ENCODE measurements at places on chromosomes 7 and 10.

- DNase-seq = no peak
Observed at GRCh38 chr7:41491883-41492471, 210.9 kb downstream of the INHBA start.

DNA sequence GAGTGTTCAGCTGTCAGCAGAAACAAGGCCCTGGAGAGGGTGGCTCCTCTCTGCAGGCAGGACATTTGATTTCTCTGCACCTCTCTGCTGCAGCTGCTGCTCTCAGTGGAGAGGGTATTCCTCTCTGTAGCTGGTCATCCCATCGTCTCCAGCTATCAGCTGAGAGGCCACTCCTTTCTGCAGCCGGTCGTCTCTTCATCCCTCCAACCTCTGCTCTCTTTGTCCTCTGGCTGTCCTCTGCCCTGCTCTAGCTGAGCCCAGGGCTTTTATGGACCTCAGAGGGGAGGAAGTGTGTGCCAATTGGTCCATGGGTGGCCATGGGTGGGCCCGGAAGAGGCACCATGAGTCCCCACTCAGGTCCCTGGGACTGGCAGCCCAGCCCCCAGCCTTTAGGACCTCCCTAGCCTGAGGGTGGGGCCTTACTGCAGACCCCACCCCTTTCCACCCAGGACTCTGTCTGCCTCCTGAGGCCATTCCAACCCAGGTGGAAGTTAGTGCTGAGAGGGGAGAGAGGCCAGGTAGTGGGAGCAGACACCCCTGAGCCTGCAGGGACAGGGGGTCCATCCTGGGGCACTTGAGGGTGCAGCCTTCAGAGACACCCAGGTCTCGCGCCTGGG is 26.2 kb upstream of the CDCA7L start:
- DNase-seq = no peak

DNA sequence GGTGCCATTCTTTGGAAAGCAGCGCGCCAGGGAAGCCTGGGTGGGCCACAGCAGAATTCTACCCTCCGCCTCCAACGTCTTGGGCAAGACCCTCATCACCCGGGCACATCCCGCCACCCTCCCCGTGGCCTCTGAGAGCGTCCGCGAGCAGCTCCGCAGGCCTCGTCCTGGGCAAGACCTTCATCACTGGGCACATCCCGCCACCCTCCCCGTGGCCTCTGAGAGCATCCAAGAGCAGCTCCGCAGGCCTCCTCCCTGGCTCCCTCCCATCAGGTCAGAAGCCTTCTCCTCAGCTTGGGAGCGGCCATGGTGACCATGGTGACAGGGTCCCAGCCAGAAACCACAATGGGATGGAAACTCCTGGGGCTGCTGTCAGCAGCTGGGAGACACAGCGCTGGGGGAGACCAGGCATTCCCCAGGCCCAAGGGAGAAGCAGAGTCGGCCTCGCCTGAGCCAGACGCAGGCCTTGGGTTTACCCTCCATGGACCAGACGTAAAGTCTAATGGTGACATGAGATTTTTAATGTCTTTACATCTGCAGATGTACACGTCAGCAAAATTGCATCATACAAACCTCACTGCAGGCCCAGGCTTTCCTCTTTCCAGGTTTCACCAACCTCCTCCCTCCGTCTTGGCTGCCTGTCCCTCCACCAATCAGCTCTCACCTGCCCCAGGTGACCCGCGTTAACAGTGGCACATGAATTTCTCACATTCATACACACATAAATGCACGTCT is 55.1 kb upstream of the PPP2R2D start:
- no peak for DNase-seq

- no peak for DNase-seq
Observed at GRCh38 chr10:124289851-124290795, 128.6 kb downstream of the OAT start.

DNA sequence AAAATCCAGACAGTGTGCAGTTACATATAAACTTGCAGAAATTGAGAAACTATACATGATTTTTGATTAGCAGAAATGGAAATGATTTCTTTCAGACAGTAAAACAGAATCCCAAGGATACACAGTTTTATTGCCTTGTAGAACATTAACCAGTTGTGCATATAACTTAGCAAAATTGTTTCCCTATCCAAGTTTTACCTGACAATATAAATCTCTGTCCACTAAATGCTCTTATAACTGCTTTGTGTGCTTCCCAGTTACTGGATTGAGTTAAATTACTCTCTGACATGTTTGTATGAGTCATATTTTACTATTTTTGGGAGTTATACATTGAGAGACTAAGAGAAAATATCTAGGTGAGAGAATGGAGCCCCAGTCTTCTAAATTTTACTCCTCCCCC is 563.4 kb downstream of the SH2D4B start:
- no peak for DNase-seq

GRCh38 chr7:101169838-101170551 is 4.6 kb upstream of the VGF start:
- DNase-seq = peak; percentile 38

DNA sequence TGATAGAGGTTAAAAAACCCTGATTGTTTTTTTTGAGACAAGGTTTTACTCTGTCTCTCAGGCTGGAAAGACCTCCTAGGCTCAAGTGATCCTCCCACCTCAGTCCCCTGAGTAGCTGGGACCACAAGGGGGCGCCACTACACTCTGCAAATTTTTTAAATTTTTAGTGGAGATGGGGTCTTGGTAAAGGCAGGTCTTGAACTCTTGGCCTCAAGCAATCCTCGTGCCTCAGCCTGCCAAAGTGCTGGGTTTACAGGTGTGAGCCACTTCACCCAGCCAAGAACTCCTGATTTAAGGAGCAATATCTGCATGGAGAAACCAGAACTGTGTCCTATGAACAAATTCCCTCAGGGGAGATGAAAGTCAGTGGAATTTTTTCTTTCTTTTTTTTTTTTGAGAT is 7.3 kb upstream of the KLHDC10 start:
- no peak for DNase-seq

DNA sequence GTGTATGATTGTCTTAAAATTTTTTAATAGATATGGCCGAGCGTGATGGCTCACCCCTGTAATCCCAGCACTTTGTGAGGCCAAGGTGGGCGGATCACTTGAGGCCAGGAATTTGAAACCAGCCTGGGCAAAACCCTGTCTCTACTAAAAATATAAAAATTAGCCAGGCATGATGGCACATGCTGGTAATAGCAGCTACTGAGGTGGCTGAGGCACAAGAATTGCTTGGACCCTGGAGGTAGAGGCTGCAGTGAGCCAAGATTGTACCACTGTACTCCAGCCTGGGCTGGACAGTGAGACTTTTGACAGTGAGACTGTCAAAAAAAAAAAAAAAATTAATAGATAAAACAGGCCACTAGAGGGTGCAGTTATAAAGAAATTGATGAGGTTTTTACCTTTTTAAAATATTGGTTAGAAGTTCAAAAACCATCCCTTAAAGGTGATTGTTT is 20.5 kb downstream of the NOM1 start:
- DNase-seq = no peak

GRCh38 chr7:131897016-131897789 is 340.8 kb upstream of the PODXL start:
- peak; percentile 68 for DNase-seq

- no peak for DNase-seq
Observed at GRCh38 chr10:71979692-71980062, 15.5 kb downstream of the CHST3 start.

DNA sequence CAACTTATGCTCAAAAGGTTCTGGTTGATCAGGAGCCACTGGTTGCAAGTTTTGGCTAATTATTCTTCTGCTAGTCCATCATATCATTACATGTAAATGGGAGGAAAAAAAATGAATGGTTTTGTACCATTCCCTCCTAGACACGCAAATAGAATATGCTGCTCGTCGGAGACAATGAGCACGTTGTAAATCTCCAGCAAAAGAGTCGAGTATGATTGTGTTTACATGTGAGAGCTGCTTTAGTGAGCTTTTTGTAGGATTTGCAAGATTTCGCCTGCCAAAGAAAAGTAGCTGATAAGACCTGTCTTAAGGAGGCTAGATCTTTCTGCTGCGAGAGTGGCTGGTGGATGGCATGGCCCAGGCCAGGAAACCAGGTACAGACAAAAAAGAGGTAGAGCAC is 109.0 kb downstream of the ZMYND11 start:
- no peak for DNase-seq

DNA sequence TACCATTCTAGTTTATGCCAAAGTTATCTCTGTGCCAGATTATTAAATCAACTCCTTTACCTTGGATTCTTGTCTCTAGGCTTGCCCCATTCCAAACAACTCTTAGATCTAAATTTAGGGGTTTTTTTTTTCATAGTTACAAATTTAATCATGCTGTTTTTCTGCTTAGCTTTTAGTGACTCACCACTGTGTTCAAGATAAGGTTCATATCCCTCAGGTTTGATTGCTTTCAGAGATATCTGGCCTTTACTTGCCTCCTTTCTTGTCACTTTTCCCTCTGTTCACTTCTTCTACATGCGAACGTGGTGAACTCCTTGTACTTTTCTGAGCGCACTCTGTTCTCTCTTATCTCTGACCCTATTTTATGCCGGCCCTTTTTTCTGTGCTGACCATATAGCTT is 78.2 kb downstream of the VPS50 start:
- DNase-seq = peak; percentile 20

DNA sequence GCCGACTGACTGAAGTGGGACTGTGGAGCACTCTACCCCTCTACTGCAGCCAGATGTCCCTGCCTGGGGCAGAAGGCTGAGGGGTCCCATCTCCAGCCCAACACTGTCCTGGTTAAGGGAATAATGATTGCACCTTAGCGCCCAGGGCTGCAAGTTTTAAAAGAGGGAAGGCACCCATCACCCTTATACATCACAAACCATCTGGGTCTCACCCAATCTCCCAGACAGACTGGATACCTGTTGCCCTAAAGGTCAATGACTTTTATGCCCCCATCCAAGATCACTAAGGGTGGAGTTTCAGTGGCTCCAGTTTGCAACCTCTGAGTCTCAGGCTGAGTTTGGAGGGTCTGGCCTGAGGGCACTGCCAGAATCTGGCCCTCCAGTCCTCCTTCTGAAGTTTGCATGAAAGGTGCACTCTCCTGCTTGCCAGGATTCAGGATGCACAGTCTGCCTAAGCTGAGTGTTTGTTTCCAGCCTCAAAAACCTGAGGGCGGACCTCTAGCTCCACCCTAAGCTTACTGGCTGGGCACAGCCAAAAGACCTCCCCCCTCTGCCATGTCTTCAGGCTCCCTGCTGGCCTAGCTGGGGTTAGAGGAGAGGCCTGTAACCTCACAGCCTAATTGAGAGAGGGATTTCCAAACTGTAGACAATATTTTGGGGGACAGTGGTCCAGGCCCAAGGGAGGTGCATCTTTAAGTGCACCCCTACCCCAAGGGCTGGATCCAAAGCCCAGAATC is 2.5 kb upstream of the EMX2 start:
- no peak for DNase-seq

DNA sequence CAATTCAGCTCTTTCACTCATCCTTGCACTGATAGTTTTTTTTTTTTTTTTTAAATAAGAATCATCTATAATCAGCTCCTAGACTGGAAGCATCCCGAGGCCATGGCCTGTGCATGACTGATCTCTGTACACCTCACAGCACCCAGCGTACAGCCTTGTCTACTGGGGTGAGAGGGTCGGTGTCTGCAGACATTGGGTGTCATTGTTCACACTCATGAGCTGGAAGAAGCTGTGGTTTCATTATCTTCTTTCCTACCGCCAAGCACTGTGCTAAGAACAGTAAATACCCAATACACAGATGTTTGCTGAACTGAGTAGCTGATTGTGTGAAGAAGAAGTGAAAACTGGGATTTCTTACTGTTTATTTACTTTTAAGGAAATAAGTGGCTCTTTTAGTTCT is 123.6 kb downstream of the CLEC2L start:
- no peak for DNase-seq

DNA sequence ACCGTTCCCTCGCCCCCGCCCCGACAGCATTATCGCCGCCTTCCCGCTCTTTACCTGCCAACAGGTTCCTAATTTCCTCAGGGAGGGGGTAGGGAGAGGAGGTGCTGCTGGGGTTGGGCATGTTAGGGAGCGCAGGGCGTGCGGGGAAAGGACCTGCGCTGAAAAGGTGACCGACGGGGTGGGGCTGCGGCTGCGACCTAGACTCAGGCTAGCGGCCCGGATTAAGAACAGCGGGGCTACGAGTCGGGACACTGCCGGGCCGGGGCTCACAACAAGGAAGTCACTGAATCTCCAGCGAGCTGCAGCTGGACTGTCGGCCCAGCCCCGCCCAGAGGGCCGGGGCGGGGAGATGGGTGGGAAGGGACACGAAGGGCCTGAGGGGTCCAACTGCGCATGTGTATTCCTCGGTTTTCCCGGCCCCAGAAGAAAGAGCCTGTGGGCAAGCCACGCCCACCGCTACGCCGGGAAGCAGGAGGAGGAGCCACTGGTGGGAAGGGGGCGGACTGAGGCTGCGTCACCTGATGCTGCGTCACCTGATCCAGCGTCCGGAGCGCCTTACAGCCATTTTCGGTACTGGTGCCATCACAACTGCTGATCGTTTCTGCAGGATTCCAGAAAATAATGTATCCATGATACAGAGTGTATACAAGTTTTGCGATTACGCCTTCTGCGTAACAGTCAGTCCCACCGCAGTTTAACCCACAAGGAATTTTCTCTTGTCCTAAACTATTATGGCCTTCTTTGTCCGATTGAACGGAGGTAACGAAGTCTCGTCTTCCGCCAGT is at the start of gene SKAP2:
Gene SKAP2 (minus strand): TSS at position 282 of the 785 bp plus-strand sequence. CDS start 161 bp downstream, at position 121.
- DNase-seq = peak; percentile 99

- peak; percentile 13 for DNase-seq
Observed at GRCh38 chr10:111297351-111297848, 220.6 kb downstream of the ADRA2A start.

- DNase-seq = no peak
Observed at GRCh38 chr7:18059171-18059570, 31.5 kb upstream of the PRPS1L1 start.

DNA sequence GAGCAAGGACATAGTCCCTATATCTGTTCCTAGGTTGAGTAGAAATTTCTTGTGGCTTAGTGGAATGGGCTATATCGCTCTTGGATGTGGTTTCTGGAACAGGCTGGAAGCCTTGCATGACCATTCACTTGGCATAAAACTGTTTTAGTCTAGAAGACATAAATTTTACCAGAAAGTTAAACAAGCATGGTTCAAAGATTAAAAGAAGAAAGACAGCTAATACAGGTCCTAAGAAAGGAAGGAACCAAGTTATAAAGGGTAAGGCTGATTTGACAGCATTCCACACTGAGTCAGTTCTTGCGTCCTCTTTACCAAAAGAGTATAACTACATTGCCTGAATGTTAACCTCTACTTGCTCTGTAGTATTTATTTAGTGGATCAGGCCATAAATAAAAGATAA is 724.2 kb downstream of the SORCS1 start:
- no peak for DNase-seq

DNA sequence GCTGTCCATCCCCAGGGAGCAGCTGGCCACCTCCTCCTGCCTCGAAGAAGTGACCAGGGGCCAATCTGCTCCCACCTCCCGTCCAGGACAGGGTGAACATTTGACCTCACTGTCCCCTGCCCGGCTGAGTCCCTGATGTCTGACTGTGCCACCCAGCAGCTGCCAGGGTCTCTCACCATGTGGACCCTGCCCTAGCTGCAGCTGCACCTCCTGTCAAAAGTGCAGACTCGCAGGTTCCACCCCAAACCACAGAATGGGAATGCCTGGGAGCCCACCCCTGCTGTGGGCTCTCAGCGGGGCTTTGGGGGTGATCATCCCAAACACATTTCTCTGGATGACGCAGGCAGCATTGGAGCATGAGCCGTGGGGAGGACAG is 86.1 kb downstream of the RGS10 start:
- DNase-seq = no peak

GRCh38 chr7:40899151-40899550 is 764.3 kb downstream of the SUGCT start:
- DNase-seq = no peak
